H9 (cell line): ENCODE measurements at places on chromosomes 3 and 15. TPM values are rescaled to one million over a fixed set of nuclear protein-coding genes. Genes with fewer than 3 reads are reported as not detected.

GRCh38 chr3:17333446-17333845 lies 409.0 kb downstream of the TBC1D5 start:
- no peak overlapping the region for H3K27ac ChIP-seq
- DNase-seq: no peak
- H3K4me3 ChIP-seq: no peak overlapping the region
- H3K27me3 ChIP-seq: no peaks in the 10 kb centered on the region
- no peaks in the 10 kb centered on the region for H3K36me3 ChIP-seq
- no peaks in the 10 kb centered on the region for H3K4me1 ChIP-seq

DNA sequence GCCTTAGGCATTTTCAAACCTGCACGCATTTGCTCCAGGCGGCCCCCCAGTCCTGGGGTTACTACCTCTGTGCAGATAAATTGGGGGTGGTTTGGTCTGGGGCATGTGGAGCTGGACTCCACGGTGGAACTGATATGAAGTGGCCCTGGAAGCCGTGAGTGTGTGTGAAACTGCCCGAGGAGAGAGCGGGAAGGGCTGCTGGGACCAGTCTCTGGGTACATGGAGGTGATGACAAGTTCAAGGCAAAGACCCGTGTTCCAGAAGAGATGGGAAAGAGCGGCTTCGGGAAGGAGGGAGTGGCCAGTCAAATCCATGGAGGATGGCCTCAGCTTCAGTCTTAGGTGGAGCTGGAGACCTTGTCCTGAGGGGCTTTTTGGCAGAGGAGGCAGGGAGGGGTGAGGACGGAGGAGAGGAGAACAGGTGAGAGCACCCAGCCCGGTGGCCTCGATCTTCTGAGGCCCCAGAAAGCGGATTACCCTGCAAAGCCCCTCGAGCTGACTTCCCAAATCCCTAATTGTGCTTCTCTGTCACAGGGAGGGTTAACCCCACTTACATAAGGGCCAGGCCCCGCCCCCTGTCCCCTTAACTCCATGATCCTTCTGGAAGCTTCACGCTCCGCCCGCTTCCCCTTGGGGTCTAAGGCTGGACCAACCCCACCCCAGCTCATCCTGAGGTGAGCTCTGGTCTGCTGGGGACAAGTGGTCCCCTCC lies 1.9 kb upstream of the NR2E3 start:
- no peaks in the 10 kb centered on the region for H3K27me3 ChIP-seq
- no peak for DNase-seq

DNA sequence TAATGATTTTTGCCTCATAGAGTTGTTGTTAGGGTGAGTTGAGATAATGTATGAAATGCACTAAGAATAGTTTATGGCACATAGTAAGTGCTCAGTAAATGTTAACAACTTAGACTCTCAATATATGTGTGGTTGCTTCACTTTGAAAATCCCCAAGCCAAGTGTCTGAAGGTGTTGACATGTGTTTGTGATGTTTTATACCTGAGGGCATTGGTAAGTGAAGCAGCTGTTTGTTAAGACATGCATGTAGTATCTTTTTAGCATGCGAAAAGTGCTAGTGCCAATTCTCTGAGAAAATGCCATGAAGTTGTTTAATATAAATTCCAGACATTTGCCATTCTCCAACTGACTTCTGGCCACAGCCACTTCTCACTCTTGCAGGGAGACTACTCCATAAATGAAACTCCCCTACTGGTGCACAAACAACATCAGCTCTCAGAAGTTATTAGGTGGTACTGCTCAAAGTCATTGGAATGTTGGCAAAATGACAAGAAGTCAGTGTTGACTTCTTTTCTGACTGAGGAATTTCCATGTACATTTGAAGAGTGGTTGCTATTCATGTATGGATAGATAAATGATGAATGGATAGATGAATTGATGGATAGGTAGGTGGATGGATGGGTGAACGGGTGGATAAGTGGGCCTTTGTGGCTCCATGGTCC lies 103.6 kb upstream of the NUDT16 start:
- no peak overlapping the region for H3K27ac ChIP-seq
- no peaks in the 10 kb centered on the region for H3K27me3 ChIP-seq
- no peaks in the 10 kb centered on the region for H3K36me3 ChIP-seq
- no peak for DNase-seq
- H3K4me3 ChIP-seq: no peak overlapping the region

GRCh38 chr15:70062321-70062956 lies 35.3 kb downstream of the TLE3 start:
- no peak overlapping the region for H3K4me3 ChIP-seq
- DNase-seq: no peak
- no peaks in the 10 kb centered on the region for H3K27me3 ChIP-seq
- no peak overlapping the region for H3K27ac ChIP-seq
- H3K36me3 ChIP-seq: peaks cover 82% of the 10 kb centered on the region

DNA sequence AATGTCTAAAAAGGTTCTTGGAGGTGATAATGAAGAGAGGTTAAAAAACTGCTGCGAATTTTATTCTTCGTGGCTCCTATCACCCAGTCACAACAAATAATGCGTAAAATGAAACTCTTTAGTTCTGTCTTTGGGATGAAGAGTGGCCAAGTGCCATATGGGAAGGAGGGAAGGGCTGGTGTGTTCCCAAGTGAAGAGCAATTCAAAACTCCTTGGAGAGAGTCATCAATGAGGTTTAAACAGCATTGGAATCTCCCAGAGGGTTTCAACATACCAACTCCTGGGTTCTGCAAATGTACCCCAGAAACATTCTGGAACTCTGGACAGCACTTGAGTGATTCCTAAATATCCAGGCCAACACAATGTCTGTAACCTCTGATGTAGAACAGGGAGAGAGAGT lies 45.3 kb downstream of the SLCO3A1 start:
- H3K27ac ChIP-seq: no peak overlapping the region
- peaks cover 2% of the 10 kb centered on the region; the same call in 1 of the 3 replicates for H3K36me3 ChIP-seq
- no peaks in the 10 kb centered on the region for H3K27me3 ChIP-seq
- peaks cover 6% of the 10 kb centered on the region; the same call in 1 of the 2 replicates for H3K4me1 ChIP-seq

- no peak for DNase-seq
- no peaks in the 10 kb centered on the region for H3K4me1 ChIP-seq
- no peaks in the 10 kb centered on the region for H3K27me3 ChIP-seq
- H3K36me3 ChIP-seq: no peaks in the 10 kb centered on the region
Measured at GRCh38 chr3:191500892-191501291, 39.9 kb downstream of the PYDC2 start.

DNA sequence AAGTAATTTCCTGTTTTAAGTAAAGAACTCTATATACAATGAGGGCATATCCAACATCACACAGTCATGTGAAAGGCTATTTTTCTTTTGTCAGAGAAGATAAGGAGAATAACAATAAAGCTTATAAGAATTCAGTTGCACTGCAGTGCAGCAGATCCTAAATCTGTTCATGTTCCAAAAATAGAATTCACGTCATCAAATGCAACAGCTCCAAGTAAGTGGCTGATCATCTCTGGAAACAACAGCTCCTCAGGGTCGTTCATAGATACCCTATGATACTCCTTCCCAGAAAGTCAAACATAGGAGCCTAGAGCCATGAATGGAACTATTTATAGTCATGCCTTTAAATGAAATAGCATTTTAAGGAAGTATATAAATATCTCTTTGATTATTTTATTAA lies 100.2 kb downstream of the FMN1 start:
- no peaks in the 10 kb centered on the region for H3K36me3 ChIP-seq
- no peak overlapping the region for H3K27ac ChIP-seq
- H3K4me1 ChIP-seq: no peaks in the 10 kb centered on the region
- no peak overlapping the region for H3K4me3 ChIP-seq

GRCh38 chr15:74201710-74202420 lies 722 bp downstream of the STRA6 start:
- H3K4me1 ChIP-seq: peaks cover 18% of the 10 kb centered on the region; the same call in 1 of the 2 replicates
- H3K4me3 ChIP-seq: peak overlapping the region; percentile 83
- no peak for DNase-seq
- H3K27me3 ChIP-seq: no peaks in the 10 kb centered on the region

DNA sequence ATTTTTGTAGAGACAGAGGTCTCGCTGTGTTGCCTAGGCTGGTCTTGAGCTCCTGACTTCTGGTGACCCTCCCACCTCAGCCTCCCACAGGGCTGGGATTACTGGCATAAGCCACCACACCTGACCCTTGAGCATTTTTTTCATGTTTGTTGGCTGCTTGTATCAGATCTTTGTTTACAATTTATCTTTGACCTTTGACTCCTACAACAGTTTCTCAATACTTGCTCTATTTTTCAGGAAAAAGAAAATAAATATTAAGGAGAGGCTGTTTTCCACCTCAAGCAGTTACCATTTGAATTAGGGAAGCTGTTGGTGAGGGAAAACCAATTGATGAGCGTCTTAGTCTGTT lies 44.5 kb downstream of the LIMD1 start:
- no peak for DNase-seq
- no peak overlapping the region for H3K27ac ChIP-seq
- peaks cover 20% of the 10 kb centered on the region for H3K4me1 ChIP-seq
- peaks cover 14% of the 10 kb centered on the region for H3K36me3 ChIP-seq
- no peak overlapping the region for H3K4me3 ChIP-seq

DNA sequence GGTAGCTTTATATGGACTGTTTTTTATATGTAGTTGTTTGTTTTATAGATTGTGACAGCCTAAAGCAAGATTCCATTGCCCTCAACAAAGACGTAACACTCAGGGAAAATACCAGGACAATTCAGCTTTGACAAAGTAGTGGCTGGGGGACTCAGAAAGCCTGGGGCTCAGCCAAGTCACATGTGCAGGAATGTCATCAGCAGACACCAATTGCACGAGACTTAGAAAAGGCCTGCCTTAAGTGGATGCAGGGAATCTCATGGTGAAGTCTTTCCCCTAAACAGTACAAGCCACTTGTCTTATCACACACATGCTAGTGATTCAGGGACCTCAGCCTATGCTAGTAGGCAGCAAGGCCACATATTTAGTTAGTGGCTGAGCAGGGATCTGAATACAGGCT lies 381.8 kb upstream of the THBS1 start:
- peaks cover 3% of the 10 kb centered on the region; the same call in 1 of the 2 replicates for H3K4me1 ChIP-seq
- no peak overlapping the region for H3K4me3 ChIP-seq
- H3K27me3 ChIP-seq: no peaks in the 10 kb centered on the region
- DNase-seq: no peak

FANCD2OS gene
- total RNA-seq: not detected in 2 replicates

GRCh38 chr3:60417576-60417975 lies 833.7 kb downstream of the FHIT start:
- no peak overlapping the region for H3K4me3 ChIP-seq
- no peak overlapping the region for H3K27ac ChIP-seq
- no peaks in the 10 kb centered on the region for H3K27me3 ChIP-seq
- no peak for DNase-seq
- H3K36me3 ChIP-seq: no peaks in the 10 kb centered on the region
- no peaks in the 10 kb centered on the region; the same call in 1 of the 2 replicates for H3K4me1 ChIP-seq
